ENCODE measurements at places on chromosomes 5 and 9.

GRCh38 chr9:87383344-87384150, 114.1 kb upstream of the DAPK1 start:
- no peak for DNase-seq

- DNase-seq, result no peak
These were observed 63.0 kb downstream of the PBX3 start for GRCh38 chr9:125810161-125810560.

DNA sequence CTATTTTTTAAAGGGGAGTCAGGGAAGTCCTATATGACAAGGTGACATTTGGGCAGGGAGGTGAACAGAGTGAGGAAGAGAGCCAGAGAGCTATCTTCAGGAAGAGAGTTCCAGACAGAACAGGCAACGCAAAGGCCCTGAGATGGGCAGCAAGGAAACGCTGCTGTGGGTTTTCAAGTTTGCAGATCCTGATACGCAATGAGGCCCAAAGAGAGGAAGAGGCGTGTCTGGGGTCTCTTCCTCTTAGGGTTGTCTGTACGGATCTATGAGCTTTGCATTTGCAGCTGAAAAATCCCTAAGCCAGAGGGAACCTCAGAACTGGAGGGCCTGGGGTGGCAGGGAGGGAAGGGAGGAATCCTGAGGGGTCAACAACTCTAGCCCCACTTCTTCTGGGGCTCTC, 13.6 kb downstream of the FAT2 start:
- no peak for DNase-seq

- DNase-seq, result no peak
These were observed 148.8 kb downstream of the MEF2C start for GRCh38 chr5:88734191-88734640.

DNA sequence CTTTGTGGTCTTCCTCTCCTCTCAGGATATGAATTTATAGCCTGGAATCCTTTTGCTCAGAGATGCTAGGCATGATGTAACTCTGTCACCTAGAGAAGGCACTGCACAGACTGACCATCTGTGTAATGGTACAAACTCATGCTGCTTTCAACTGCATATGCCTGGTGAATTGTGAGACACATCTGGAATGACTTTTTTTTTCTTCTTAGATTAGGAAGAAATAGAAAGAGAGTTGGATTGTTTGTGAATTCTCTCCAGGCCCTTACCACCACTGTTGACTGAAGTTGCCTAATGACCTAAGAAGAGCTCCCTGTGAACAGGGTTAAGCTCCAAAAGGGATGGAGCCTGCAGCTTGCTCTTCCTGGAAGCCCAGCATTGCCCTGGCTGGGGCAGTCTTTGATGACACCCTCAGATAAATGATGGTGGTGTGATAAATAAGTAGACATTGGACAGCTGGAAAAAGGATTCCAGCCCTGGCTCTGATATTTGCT, 47.8 kb upstream of the TRIM32 start:
- DNase-seq, result peak; percentile 85

DNA sequence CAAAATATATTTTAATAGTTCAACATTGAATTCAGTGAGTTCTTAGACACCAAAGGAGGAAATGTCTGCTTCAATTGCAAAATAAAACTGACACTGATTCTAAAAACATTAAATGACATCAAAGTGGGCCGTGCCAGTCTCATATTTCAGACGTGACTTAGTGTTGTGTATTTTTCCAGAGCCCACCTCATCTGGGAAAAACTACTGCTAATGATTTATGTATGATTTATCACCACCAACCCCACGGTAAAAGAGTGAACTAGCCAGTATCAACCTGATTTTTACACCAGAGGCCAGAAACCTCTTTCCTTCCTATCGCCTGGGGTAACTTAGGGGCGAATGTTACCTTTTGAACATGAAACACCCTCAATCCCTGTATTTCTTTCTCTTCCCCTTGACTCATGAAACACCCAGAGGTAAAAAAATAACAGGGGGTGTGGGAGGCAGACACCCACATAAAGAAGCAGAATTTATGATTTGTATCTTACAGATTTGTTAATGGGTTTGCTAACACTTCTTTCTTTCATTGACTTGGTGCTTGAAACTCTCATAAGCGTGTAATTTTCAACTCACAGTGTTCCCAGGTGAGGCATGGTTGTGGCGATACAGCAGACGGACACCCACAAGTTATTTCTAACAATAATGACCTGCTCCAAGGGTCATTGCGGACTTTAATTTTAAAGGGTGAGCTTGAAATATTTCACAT, 56.4 kb upstream of the FANCC start:
- no peak for DNase-seq

DNA sequence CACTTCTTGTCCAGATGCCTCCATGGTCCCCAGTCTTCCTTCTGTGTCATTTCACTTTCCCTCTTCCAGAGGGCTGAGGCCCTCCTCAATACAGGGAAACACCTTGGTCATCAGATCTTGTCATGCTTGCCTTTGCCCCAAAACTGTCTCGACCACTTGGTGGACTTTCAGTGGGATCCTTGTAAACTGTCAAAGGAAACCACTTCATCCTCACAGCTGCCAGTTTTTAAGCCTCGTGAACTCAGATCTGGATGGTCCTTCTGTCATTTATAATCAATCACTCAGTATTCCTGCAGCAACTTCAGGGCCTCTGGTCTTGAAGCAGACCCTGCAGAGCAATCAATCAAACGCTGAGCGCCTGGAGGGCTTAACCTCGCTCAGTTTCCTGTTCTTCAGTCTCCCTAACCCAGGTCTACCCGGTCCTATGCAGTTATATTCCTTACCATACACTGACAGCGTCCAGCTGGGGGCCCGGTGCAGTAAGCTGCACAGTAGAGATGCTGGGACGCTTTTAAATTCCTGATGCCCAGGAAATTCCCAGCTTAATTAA, 74.6 kb downstream of the GOLPH3 start:
- peak; percentile 17 for DNase-seq

DNA sequence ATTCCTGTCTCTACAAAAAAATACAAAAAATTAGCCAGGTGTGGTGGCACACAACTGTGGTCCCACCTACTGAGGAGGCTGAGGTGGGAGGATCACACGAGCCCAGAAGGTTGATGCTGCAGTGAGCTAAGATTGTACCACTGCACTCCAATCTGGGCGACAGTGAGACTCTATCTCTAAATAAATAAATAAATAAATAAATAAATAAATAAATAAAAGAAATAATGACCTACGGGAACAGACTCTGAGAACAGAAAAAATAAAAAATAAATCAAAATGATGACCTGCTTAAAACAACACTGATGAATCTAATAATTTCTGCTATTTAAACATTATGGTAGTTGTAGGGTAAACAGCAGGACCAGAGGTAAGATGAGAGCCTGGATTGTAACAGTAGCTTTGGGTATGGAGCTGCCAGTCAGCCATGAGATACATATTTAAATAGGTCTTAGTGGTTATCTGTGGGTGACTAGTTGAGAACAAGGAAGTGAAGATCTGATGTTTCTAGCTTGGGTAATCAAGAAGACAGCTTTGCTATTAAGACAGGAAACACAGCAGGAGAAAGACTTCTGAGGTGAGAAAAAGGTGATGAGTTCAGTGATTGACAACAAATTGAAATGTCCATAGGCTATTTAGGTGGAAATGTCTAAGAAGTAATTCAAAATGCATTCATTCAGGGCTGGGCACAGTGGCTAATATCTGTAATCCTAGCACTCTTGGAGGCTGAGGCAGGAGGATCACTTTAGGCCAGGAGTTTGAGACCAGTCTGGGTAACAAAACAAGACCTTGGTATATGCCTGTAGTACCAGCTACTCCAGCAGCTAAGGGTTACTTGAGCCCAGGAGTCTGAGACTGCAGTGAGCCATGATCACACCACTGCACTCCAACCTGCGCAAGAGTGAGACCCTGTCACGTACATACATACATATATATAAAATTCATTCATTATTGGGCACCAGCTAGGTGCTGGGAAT, 11.0 kb downstream of the RNF145 start:
- DNase-seq, result no peak

Data from SK-N-DZ (cell line).